Stimulated activated CD4-positive, alpha-beta T cell treated with anti-CD3 and anti-CD28 coated beads, Interleukin-1b, Interleukin-23, amount 100 ng/mL, for 24 hours (primary cell): ENCODE measurements at places on chromosomes 7 and 10.

DNA sequence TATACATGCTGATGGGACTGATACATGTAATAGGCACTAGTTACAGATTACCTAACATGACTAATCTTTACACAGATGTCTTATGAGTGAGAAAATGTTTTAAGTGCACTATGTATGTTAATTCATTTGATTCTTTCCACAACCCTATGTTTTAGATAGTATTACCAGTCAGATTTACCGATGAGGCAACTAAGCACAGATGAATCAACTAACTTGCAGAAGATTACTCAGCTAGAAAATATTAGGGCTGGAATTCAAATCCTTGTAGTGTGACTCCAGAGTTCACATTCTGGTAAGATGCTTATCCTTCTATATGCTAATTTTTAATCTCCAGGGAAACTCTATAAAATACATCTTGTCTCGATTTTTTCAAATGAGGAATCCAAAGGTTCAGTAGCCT lies 964.9 kb downstream of the REEP3 start:
- DNase-seq = no peak

DNA sequence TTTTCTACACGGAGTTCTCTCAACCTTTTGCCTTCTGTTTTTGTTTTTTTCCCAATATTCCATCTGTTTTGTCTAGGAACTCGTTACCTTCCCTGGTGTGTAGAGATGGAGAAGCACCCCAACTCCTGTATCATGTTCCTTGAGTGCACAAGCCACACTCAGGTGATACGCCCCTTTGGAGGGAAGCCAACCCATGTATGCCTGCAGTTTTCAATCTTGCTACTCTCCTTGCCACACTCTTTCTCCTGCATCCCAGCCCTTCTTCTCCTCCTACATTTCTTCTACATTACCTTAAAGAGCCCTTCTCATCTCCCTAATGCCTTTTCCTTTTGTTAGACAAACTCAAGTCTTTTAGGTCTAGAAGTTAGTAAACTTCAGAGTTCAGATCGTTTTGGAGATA lies 10.2 kb upstream of the SP4 start:
- no peak for DNase-seq

DNA sequence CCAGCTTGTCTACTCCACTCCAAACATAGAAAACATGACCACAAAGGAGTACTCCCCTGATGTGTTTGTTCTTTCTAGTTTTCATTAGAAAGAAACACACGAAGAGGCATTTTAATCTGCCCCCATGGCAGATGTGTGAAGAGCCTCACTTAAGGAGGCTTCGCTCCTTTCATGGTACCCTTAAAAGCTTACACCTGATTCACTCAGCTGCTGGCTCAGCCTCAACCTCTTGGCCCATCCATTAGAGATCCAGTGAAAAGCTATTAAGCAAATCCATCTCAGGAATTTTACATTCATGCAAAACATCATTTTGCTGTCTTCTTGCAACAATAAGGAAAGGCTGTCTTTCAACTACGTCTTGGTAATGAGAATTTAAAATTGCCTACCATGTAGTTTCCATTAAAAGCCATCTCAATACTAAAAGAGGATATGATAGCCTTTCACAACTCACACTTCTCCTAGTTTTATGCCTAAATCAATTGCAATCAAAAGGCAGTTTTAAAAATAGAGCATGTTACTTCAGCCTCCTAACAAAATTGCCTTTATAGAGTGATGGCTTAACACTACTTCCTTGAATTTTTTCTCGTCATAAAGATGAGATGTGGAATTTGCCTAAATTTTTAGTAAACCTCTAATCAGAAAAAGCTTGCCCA lies 22.7 kb downstream of the MACC1 start:
- DNase-seq = no peak

- DNase-seq = no peak
These were observed 146.2 kb downstream of the PTPN20 start for GRCh38 chr10:47057471-47057870.

- no peak for DNase-seq
These were observed 50.0 kb downstream of the ESYT2 start for GRCh38 chr7:158779061-158780000.

GRCh38 chr7:92648067-92648466 lies 57.9 kb upstream of the FAM133B start:
- no peak for DNase-seq

DNA sequence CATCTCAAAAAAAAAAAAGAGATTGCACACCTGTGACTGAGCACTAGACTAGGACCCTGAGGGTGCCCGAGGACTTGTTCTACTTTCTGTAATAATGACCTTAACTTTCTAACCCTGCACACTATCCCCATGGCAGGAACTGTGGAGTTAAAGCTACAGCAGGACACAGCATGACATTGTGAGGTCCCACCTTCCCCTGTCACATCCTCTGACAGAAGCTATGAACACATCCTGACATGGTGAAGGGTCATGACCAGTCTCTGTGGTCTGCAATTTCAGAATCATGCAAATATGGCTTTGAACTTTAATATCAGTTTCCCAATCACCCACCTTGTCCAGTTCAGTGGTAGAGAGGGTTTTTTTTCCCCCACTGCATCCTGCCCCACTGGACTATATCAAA lies 18.5 kb upstream of the SAR1A start:
- DNase-seq = no peak

DNA sequence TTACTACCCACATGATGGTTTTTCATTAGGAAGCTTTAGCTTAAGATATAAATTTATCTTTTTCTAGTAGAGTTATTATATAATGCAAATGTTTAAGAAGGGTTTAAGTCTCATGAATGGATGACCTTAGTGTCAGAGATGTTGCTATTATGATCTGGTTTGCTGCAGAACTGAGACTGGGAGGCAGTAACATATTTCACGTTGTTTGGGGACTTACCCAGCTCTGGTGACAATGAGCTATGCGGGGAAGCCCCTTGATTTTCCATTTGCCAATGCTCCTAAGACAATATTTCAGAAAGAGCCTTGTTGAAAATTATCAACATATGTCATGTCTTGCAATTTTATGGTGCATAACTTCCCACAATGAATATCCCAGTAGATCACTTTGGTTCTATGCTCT lies 754.6 kb downstream of the REEP3 start:
- DNase-seq = no peak

DNA sequence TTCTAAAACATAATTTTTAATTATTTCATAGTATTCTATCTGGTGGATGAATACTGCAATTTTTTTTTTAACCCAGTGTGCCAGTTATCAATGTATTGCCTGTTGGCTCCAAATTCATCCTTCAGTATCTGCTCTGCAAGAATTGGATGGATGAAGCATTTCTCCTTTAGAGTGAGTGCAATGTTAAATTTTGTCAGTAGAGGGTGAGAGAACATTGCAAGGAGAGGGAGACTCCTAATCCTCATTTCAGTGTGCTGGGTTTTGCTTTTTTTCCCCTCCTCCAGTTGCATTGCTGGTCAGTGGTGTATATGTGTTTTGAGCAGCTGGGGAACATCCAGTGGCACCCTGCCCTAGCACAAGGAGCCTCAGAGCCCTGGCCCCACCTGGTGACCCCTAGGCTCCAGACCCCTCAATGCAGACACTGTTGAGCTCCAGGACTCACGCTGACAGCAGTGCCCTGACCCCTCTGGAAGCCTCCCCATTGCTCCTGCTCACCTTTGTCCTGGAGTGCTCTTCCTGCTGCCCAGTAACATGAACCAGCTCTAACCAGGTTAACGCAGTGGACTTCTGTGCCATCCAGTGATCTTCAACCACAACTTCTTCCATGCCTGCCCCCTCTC lies 199.4 kb downstream of the USP6NL start:
- no peak for DNase-seq

DNA sequence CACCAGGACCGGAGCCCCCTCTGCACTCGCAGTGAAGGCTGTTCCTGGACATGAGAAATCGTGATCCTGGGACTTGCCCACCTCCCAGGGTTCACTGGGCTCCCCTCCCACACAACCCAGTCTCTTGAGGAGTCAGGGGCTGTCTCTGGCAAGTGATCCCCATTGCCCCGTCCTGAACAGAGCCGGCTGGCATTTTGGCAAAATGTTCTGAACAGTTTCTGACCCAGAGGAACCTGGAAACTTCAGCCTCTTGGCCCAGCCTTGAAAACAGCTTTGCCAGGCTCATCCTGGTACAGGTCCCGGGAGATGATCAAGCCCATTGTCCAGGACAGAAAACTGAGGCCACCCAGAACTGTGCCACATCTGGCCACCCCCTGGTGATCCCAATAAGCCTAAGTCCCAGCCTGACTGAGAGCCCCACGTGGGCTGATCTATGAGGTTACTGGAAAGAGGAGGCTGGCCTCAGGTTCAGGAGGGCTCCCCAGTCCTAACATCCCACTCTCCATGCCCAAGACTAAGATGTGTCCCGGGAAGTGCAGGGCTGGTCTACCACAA lies 115.7 kb downstream of the OAT start:
- no peak for DNase-seq

- no peak for DNase-seq
These were observed 4.6 kb downstream of the TLL2 start for GRCh38 chr10:96509017-96509641.

GRCh38 chr10:127450644-127451043 lies 98.5 kb upstream of the NPS start:
- DNase-seq = no peak

DNA sequence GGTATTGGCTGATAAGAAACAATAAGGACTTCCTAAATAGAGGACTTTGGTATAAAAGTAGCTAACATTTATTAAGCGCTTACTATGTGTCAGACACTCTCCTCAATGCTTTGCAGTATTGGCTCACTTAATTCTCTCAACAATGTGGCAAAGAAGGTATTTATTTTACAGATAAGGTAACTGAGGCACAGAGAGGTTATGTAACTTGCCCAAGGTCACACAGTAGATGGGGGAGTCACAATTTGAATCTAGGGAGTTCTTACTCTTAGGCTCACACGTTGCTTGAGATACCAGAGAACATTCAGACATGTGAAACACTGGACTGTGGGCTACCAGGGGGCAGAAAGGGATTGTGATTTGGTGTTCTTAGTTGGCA lies 60.8 kb upstream of the GPR158 start:
- DNase-seq = no peak

- no peak for DNase-seq
These were observed 519.6 kb downstream of the PTPRN2 start for GRCh38 chr7:158067931-158068482.

GRCh38 chr10:3395041-3395440 lies 222.5 kb upstream of the PITRM1 start:
- DNase-seq = no peak

GRCh38 chr7:115267503-115267902 lies 345.6 kb downstream of the MDFIC start:
- DNase-seq = no peak

DNA sequence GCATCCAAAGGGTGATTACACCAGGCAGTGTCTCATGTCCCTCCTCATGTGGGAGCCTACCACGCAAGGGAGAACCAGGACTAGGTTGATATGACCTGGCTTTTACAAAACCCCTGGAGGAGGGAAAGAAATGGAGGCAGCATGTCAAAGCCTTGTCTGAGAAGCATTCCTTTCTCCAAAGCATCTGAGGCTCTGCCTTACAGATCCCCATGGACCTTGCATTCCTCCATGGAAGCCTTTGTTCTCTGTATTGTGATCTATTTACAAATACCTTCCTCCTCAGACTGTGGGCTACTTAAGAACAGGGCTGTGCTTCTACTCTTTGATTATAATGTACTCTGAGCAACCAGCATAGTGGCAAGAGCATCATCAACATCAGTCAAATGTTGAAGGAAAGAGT lies 197.0 kb downstream of the PLXNA4 start:
- DNase-seq = no peak

GRCh38 chr7:36416251-36416650 lies 26.6 kb downstream of the ANLN start:
- no peak for DNase-seq

- DNase-seq = no peak
These were observed 22.0 kb downstream of the PDIA4 start for GRCh38 chr7:149006345-149006725.

DNA sequence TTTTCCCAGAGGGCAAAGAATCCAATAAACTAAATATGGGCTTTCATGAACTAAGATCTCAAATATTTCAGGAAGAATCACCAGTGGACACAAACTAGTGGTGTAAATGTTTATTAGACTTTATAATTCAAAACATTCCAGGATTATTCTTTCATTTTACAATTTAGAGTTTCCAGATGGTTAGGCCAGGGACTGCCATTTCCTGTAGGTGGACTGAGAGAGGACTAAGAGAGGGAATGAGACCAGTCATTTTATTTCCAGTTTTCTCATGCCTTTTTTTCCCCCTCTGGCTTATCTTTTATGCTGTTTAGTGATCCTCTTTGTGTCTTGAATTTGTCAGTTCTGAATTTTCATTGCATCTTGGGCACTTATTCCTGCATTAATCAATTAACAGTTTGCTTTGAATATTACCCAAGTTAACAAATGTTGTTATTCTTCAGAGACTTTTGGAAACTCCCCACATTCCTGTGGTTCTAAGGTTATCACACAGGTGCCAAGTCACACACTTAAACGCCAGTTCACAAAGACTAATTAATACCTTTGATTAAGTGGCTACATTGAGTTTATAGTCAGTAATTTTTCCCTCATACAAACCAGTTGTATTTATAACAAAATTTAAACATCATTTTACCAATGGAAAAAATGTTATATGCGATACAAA lies 12.3 kb downstream of the CISD1 start:
- DNase-seq = no peak

GRCh38 chr7:102104245-102104644 lies 182.4 kb upstream of the SH2B2 start:
- DNase-seq = no peak

- no peak for DNase-seq
These were observed 154.3 kb downstream of the POLR1F start for GRCh38 chr7:19554581-19554980.

- DNase-seq = no peak
These were observed 107.2 kb downstream of the CUBN start for GRCh38 chr10:17022466-17022825.

GRCh38 chr10:5895804-5896203 lies 5.8 kb downstream of the FBH1 start:
- no peak for DNase-seq

DNA sequence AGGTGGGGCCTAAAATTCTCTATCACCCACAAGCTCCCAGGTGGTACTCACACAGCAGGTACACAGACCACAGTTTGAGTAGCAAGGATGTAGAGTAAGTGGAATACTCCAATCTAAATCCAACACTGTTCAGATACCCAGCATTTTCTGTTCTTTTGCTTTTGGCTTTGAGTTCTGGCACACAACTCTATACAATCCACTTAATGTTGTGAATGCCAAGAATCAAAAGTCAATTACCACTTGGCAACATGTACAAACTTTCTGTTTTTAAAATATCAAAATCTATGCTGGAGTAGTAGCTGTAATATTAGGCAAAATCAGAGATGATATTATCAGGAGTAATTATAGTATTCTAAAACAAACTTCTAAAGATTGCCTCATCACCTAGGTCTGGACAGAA lies 133.4 kb upstream of the LRRTM3 start:
- DNase-seq = no peak
